Stimulated activated CD8-positive, alpha-beta memory T cell treated with anti-CD3 and anti-CD28 coated beads, Interleukin-2, amount 100 ng/mL, for 1 hour (primary cell): ENCODE measurements at places on chromosomes 16 and 17.

- no peak for DNase-seq
Observed at GRCh38 chr16:18983565-18984434, at the start of gene TMC7. TMC7 (plus strand) TSS chr16:18983934; CDS start chr16:18984064, 130 bp downstream.

DNA sequence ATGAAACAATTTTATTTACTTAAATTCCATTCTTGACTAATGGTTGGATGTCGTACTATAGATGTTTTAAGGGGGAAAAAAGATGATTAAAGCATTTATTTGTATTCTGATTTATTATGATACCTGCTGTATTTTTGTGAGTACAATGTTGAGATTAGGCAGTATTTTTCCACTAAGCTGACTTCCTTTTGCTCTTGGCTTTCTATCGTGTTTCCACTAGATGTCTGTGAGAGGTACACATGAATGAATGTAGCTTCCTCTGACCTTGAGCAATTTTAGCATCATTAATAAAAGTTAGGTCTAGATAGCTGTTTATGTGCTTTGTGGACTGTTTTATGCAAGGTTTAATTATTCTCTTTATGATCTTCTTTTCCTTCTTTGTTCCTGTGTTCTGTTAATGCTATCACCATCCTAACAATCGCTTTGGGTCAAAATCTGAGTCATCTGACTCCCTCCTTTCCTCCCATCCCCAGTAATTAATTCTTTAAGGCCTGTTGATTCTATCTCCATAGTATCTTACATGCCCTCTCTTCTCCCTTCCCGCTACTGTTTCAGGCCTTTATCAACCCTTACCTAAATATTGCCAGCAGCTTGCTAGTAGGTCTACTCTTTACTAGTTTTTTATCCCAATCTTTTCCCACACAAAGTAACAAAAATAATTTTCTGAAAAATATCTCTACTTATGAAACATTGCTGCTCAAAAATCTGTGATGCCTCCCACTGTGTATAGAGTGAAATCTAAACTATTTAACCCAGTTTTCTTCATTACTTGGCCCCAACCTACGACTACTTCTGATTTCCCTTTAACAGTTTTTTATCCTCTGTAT, 76.0 kb downstream of the VMP1 start:
- DNase-seq: no peak

- DNase-seq: no peak
Observed at GRCh38 chr16:56203052-56203451, 11.8 kb downstream of the GNAO1 start.

GRCh38 chr17:64259922-64260321, 3.1 kb downstream of the TEX2 start:
- no peak for DNase-seq

DNA sequence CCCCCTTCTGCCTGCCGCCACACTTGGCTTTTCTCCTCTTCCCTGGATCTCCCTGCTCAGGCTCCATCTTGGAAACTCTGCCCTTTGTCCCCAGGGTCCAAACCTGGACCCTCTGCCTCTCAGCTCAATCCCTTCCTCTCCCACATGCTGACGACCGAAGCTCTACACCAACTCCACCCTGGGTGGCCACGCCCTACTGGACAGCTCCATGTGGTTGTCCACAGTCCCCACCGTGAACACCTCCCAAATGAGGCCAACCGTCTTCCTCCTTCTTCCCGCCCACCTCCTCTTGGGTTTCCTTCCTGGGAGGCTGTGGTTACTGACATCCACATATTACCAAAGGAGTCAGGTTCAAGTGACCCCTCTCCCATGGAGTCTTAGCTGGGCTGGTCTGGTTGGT, 22.6 kb upstream of the MLKL start:
- no peak for DNase-seq
